ENCODE measurements at places on chromosomes 13 and 19. TPM values are rescaled to one million over a fixed set of nuclear protein-coding genes. Genes with fewer than 3 reads are reported as not detected.

LGALS4 gene
- total RNA-seq: 0.35 TPM

NAT14 gene
- total RNA-seq: 16.7 TPM

ZNF844 gene
- total RNA-seq: 0.56 TPM

IQCN gene
- total RNA-seq: not detected

EID2 gene
- total RNA-seq: 16.6 TPM

GGACT gene
- total RNA-seq: 3.8 TPM

IGFL3 gene
- 0.88 TPM for total RNA-seq

All from airway epithelial cell (primary cell).